ENCODE measurements at places on chromosomes 6 and 20. TPM values are rescaled to one million over a fixed set of nuclear protein-coding genes. Genes with fewer than 3 reads are reported as not detected.

Gene FLRT3
- not detected for total RNA-seq

DNA sequence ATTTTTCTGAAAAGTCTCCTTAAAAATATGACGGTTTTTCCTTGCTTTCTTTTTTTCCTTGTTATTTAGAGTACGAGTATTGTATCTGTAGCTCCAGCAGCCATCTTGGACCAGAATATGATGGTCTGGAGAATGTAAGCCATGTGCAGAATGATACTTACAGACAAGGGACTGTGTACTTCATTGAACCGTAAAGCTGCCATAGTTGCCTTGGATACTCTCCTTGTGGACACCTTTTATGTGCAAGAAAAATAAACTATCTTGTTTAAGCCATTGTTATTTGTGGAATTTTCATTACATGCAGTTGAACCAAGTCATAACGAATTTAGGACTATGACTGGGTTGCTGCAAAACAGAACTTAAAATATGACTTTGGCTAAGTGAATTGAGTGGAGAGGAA lies 485.8 kb upstream of the CITED2 start:
- DNase-seq: no peak

- no peak for DNase-seq
These were observed 53.0 kb upstream of the NOP56 start for GRCh38 chr20:2599288-2600006.

DNA sequence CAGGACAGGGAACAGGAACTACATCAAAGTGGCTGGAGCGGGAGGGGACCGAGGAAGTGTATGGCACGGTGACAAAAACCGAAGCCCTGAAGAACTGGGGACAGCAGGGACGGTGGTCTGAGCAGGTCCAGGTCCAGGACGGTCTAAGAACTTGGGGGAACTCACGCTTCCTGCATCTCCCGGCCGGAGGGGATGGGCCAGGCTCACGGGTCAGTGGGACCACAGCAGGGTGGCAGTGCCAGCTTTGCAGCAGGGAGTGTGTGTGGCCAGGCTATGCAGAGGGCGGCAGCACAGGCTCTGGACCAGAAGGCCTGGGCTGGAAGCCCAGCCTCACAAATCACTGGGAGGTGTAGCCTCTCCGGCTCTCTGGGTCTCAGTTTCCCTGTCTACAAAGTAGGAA lies 123.8 kb downstream of the BMP7 start:
- no peak for DNase-seq

GRCh38 chr6:155996151-155996550 lies 540.5 kb upstream of the NOX3 start:
- DNase-seq: no peak

DNA sequence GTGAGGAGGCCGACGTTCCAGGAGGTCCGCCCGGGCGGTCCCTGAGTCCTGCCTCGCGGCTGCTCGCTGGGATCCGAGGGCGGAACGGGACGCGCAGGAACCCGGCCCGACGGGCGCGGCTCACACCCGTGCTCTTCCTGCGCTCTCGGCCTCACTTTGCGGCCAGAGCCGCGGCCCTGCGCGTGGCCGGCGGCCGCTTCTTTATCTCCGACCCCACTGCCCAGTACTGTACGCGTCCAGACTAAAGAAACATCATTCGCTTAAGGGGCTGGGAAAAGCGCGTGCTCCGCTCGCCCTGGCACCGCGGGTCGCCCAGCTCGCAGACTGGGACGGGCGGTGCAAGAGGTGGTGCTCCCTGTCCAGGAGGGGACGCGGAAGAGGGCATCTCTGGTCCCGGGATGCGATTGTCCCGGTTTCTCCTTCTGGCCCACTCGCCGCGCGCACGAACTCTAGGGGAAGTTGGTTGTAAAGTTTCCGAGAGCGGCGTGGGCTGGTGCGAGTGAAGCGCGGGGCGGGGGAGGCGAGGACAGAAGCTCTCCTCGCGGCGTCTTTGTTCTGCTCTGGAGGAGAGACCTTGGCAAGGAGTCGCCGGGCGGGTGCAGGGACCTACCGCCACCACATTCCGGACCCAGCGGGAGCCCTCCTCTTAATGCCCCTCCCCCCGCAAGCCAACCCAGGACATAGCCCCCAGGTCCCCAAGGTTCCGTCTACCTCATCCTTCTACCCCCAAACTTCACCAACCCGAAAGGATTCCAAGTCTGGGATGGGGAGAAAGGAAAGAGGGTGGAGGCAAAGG lies 71.0 kb downstream of the SOX4 start:
- DNase-seq: no peak

GRCh38 chr6:30497714-30498113 lies 8.4 kb downstream of the HLA-E start:
- DNase-seq: no peak

Gene TMEM244
- total RNA-seq: not detected

Gene DYNLT2
- total RNA-seq: 0.21 TPM

DNA sequence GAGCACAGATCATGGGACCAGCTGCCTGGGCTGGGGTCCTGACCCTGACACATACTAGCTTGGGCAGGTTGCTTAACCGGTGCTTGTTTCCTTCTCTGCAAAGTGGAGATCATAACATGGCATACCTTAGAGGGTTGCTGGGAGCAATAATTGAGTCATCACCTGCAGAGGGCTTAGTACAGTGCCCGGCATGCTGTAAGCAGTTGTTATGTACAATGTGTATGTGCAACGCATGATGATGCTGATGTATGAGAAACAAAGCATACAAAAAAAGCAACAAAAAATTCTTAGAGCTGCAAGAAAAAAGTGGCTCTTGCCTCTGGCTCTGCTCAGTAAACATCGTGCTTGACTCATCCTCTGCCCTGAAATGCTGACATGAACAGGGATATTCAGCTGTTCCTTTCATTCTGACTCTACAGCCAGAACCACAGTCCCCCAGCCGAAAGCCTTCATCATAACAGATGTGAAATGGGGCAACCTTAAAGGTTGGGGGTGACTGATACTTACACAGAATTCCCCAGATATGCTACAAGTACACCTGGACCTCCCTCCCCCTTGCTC lies 91.7 kb downstream of the CLIC5 start:
- DNase-seq: no peak

GRCh38 chr6:109743739-109744138 lies 52.6 kb downstream of the FIG4 start:
- DNase-seq: no peak

DNA sequence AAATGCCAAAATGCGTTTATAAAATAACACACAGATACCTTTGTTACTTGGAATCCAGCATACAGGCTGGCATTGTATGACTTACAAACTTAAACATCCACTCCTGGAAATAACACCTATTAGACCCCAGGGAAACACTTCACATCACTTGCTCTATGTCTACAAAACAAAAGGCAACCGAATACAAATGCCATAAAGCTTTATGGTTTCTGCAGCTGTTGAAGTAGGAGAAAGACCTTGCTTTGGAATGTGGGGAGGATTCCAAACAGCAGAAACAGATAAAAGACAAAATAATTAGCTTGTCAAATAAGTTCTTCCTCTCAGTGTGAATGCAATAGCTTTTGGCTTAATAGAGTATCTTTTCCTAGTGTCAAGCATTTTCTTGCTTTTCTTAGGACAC lies 9.8 kb upstream of the AMD1 start:
- DNase-seq: no peak

DNA sequence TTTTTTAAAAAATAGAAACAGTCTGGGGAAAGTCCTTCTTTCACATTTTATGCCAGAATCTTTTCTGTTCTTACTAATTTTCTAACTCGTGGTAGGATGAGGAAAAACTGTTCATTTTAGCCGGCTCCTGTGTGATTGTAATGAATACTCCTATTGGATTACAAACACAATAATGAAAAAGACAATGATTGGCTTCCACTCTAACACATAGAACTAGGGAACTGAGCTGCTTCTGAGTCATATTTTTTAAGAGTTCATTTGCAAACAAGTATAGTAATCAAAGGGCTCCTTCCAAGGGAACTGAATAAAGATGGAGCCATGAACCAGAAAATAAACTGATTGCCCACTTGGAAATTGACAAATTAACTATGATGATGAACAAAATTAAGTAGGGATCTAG lies 265.3 kb upstream of the TCF21 start:
- no peak for DNase-seq

Gene ADGRB3
- total RNA-seq: 4.4 TPM

Gene EPPIN
- not detected for total RNA-seq

Gene AGER
- total RNA-seq: 6.1 TPM

GRCh38 chr6:134637282-134637681 lies 312.6 kb downstream of the ALDH8A1 start:
- DNase-seq: no peak

DNA sequence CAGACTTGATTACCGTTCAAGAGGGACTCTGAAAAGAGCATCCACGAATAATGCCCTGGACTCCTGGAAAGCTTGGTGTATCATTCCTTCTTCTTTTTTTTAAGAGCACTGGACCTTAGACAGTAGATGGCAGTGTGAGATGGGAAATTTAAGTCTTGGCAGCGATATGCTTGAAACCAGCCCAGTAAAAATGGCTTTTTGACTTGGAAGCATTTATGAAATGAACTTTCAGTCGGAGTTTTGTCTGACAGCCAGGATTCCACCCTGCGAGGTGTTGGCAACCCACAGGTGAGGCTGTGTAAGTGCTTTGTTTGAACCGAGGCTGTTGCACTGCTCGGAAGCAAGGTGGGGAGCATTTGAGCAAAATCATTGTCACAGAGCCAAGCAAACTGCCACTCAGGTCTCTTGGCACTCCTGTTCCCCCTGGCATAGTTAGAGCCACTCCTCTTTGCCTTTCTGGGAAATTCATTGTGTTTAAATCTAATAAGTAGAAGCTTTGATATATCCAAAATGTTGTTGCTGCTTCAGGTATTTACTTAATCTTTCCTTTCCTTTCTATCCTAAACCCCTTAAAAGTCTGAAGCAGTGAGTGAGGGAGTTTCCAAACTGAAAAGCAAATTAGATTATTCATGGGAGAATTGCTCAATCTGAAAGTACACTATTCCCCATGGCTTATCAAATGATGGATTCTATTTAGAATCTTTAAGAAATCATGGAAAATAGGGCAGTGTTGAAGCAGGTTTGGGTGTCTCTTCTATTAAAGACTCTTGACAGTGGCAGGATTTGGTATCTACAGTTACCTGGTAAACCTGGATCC lies 272.8 kb upstream of the SLC35B3 start:
- no peak for DNase-seq

DNA sequence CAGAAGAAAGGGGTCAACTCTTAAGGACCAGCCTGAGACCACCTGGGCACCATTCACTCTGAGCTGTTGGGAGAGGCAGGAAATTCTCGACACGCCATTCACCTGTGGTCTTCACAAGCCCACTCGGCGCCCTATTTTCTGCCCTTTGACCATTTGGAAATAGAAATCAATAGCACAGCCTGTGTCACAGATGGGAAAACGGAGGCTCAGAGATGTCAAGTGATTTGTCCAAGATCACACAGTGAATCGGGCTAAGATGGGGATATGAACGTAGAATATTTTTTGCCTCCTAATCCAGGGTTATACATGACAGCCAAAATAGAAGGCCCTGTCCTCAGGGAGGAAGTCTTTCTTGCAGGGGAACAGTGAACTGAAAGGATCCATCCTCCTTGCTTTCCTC lies 3.0 kb upstream of the APOBEC2 start:
- no peak for DNase-seq

Gene PSORS1C2
- 5.2 TPM for total RNA-seq

Gene SYCP2
- total RNA-seq: 60.9 TPM

Gene TOP1
- total RNA-seq: 9.4 TPM

- no peak for DNase-seq
These were observed 25.6 kb upstream of the NOX3 start for GRCh38 chr6:155481215-155481614.

- DNase-seq: no peak
These were observed 807 bp upstream of the OTOR start for GRCh38 chr20:16747291-16747811.

Gene FAM8A1
- total RNA-seq: 31.5 TPM

DNA sequence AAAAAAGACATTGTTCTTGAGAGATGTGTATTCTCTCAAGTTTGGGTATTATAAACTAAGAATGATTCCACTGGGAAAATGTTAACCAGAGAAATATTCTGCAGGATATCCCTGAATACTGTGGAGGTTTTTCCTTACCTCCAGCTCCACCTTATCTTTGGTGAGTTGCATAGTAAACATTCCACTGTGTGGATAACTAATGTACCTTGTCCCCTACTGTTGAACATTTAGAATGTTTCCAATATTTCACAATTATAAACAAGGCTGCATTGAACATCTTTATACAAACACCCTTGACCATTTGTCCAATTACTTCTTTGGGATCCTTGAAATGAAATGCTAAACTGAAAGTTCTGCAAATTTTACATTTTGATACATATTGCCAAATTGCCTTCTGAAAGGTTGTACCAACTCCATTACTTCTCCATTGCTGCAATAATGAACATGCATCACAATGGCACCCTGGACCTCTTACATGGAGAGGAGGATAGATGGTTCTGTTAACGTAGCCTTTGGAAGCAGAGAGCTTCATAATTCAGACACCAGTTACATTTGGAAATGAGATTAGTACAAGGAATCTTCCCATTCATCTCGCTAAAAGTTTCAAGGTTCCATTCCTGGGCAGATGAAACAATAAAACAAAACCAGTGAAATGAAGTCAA lies 35.0 kb upstream of the STK35 start:
- no peak for DNase-seq

Gene SLC22A3
- 29.6 TPM for total RNA-seq

Gene BFSP1
- not detected for total RNA-seq

Gene NEDD9
- total RNA-seq: 150 TPM

DNA sequence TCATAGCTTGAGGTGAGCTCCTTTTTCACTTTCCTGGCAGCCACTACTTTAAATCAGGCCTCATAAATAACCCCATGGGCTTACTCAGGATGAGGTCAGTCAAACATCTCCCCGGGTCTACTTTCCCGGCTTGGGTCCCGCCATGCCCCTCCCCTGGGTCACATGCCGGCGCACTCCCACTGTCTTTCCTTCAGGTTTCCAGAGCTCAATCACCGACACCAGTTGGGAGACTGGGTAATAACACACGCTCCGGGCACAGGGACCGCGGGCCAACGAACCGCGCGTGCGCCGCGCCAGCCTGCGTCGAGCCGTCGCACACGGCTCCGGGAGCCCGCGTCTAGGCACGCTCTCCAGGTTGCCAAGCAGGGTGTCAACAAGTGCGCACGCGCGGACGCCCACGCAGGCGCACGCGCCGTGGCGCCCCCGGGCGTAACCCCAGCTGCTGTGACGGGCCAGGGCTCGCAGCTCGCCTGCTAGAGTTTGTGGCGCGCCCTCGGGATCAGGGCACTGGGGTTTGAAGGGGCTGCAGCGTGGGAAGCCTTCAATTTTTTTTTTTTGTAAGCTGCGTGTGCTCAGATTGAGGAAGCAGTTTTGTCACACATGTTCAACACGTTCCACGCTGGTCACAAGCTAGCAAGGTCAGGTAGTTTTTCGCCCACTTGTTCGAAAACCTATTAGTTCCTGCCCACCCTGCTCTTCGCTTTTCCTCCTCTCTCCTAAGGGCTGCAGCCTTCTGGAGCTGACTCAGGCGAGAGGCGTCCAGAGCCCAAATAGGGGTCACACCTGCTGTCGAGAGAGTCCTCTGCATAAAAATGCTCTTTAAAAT lies 31.8 kb downstream of the TFAP2B start:
- no peak for DNase-seq

- DNase-seq: no peak
These were observed 339.7 kb upstream of the SULF2 start for GRCh38 chr20:48124960-48125359.

Gene VSTM2L
- total RNA-seq: 1.1 TPM

GRCh38 chr6:20686142-20686541 lies 151.9 kb downstream of the CDKAL1 start:
- no peak for DNase-seq

Gene SCGN
- not detected for total RNA-seq

Measured in ascending aorta (tissue), 2 donors.